ENCODE measurements at places on chromosomes 3 and 15.
A peak's percentile ranks its signal among the peaks of the same experiment; 100 is the strongest.

GRCh38 chr3:52097851-52098507 is 41.6 kb upstream of the DUSP7 start:
- no peak for DNase-seq

DNA sequence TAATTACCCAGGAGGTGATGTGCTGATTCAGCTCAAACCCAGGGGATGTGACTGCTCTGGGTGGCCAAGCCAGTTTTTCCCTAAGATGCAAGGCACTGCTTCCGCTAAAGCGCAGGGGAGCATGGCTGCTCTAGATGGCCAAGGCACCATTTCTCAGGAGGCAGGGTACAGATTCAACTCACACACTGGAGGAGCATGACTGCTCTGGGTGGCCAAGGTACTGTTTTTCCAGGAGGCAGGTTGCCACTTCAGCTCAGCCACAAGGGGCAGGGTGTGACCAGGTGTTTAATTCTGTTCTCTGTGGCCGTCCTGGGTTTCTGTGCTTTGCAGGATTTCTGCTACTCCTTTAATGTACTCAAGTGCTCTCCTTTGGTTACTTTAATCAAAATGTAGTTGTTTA is 659.3 kb upstream of the ARRDC4 start:
- DNase-seq = no peak

DNA sequence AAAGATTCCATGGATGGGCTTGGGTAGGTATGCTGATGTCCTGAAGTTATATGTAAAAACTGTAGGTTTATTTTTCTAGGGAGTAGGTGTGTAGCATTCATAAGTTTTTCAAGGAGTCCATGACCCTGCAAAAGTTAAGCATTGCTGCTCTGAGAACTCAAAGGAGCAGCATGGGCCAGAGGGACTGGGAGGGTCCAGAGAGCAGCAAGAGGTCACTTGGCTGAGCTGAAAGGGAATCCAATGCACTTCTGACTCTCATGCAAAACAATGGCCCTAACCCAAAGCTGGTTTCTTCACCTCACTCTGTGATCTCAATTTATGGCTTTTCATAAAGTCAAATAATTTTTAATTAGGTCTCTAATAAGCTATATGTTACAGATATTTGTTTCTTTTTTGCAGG is 198.3 kb upstream of the GOLGA6L4 start:
- DNase-seq = no peak

- no peak for DNase-seq
Measured at GRCh38 chr3:8777978-8778267, 8.5 kb upstream of the OXTR start.

GRCh38 chr3:143633816-143634215 is 214.5 kb downstream of the SLC9A9 start:
- DNase-seq = no peak

DNA sequence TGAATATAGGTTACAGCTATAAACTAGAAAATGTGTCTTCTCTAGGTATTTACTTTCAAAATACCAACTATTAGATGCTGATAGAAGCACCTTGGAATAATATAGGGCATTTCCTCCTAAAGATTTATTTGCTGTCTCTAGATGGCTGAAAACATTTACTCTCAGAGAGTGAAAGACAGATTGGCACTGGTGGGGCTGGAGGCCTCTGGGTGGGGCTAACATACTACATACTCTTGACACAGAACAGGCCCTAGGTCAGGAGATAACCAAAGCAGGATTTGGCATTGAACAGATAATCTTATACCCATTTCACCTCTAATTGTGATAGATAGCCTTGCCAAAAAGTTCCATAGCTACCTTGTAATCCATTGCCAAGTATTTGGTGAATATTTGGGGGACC is 253.3 kb upstream of the TBC1D5 start:
- DNase-seq = no peak

GRCh38 chr3:132654190-132654589 is 5.4 kb downstream of the ACAD11 start:
- no peak for DNase-seq

- DNase-seq = no peak
Measured at GRCh38 chr3:157786211-157786610, 283.0 kb upstream of the VEPH1 start.

- no peak for DNase-seq
Measured at GRCh38 chr15:38559636-38560307, 4.8 kb downstream of the RASGRP1 start.

DNA sequence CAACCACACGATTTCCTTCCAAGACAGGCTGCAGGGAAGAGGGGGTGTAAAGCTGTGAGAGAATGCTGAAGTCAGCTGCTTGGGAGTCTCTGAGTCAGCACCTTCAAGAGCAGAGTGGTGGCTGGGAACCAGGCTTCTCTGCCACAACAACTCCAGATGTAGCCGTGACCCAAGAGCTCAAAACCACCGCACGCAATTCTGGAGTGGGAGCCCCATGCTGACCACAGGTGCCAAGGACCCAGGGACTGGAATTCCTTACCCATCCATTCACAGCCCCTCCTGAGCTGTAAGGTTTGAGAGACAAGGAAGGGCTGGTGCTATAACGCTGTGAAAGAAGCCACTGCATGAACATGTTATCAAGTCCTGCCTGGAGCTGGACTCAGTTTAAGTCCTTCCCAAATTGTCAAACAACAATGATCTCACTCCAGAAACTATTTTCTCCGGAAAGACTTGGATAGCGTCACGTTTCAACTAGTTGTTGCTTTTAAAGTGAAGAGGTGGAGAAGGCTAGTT is 61.4 kb downstream of the UMPS start:
- DNase-seq = peak; percentile 87

DNA sequence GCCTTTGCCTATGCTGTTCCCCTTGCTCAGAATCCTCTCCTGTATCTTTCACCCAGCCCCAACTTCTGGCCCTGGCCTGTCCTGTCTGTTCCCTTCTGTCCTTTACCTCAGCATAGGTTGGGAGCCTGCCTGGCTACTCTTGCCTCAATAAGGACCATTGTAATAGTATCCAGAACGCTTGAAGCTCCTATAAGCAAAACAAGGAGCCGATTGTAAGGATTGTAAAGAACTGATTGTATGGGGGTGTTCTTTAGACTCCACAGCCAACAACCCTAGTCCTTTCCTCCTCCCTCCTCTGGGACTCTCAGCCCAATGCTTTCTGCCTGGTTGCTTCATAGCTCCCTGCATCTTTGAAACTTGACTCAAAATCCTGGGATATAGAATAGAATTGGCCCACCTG is 18.7 kb upstream of the RAD54L2 start:
- DNase-seq = no peak

- DNase-seq = no peak
Measured at GRCh38 chr3:104032283-104032682, 1334.4 kb upstream of the ALCAM start.

DNA sequence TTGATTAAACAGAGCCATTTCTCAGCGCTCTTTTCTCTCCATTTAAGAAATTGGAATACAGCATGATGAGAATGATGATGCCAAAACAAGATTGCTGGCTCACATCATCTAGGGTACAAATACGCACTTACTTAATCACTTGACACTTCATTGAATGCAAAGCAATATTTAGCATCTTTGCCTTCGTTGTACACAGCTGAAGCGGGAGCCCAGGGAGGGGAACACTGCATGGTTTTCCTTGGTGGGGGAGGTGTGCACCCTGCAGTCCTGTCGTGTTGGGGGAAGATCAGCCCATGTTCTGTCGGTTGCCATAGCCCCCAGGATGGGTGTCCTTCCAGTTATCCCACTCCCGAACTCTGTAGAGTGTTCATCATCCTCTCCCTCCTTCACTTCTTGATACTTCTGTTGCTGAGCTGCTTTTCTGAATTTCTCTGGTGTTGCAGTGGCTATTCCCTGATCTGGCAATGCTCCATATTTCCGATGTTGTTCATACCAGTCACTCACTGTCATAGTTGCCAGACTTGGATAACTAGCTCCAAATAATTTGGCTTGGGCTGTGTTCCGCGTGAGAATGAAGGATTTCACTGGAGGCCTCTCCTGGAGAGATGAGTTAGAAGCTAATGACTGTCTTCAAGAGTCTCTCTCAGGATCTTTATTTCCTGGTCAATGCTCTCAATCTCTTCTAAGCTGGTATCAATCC is 50.1 kb upstream of the DYNC1LI1 start:
- no peak for DNase-seq

DNA sequence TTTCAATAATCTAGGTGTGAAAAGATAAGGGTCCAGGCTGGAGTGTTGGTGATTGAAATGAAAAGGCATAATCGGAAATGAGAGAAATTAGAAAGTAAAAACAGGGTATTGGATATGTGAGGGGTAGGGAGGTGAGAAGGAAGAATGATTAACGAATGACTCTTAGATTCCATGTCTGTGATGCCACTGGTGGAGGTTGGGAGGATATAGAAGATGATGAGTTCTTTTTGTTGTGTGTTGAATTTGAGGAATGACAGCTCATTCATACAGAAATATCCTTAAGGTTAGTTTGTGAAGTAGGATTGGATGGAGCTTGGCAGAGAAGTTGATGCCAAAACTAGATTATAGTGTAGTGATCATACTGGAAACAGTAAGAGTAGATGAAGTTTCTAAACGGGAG is 72.2 kb upstream of the CCNL1 start:
- DNase-seq = no peak

DNA sequence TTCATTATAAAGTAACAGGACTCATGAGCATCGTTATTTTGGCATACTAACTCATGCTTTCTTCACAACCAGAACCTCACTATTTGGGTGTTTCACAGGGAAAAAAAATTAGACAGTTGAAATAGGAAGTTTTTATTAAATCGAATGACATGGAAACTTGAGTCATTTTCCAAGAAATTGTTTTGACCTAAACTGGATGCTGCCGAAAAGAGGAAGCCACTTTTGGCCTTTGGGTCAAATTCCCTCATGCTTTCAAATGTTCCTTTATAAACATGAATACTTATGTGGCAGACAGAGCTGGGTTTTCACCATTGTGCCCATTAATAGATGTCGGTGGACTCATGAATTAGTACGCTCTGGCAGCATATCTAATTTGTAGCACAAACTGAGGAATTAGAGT is 224.9 kb downstream of the MCTP2 start:
- DNase-seq = no peak

GRCh38 chr3:151479452-151479851 is 18.6 kb upstream of the IGSF10 start:
- DNase-seq = no peak

- no peak for DNase-seq
Measured at GRCh38 chr3:153093629-153094028, 68.4 kb upstream of the RAP2B start.

GRCh38 chr3:152269056-152269830 is 514 bp downstream of the MBNL1 start:
- DNase-seq = no peak

GRCh38 chr15:83207009-83207659 is 489 bp downstream of the HDGFL3 start:
- DNase-seq = no peak

GRCh38 chr15:86744198-86744780 is 664.6 kb downstream of the AGBL1 start:
- DNase-seq = no peak

DNA sequence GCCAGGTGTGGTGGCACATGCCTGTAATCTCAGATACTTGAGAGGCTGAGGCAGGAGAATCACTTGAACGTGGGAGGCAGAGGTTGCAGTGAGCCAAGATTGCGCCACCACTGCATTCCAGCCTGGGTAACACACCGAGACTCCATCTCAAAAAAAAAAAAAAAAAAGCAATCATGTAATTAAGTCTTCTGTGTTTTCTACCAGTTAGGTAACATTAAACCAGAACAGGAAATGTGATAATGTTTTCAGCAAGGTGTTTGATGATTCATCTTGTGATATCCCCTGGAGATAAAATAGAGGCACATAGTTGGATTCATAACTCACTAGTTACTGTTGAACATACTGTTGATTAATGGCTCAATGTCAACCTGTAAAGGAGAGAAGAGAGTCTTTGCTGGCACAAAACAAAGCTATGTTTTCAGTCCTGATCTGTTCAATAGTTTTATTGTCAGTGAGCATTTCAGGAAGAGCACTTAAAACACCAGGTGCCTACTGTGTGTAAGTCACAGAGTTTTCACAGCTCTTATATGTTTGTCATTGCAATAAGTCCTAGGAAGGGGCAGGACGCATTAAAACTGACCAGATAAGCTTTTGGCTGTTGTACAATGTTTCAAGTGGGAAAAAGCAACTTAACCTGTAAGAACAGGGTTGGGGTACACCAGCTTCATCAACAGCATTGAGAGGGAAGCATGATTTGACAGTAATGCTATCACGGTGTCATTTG is 19.5 kb downstream of the DNAJB11 start:
- no peak for DNase-seq

GRCh38 chr15:61116825-61117224 is 112.3 kb downstream of the RORA start:
- no peak for DNase-seq

DNA sequence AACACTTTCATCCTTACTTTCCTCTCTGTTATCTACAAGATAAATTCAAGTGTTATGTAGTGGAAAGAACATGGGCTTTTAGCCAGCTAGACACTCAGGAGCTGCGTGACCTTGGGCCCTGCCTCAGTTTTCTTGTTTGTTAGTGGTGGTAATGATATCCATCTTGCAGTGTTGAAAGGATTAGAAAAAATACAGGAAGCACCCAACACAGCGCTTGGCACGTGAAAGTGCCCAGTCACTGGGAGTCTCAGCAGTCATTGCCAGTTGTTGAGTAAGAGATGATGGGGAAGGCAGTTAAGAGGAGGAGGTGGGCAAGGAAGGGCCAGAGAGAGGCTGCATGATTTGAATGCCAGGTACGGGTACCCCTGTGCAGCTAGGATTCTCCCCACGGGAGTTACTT is 5.3 kb downstream of the PDIA5 start:
- no peak for DNase-seq

DNA sequence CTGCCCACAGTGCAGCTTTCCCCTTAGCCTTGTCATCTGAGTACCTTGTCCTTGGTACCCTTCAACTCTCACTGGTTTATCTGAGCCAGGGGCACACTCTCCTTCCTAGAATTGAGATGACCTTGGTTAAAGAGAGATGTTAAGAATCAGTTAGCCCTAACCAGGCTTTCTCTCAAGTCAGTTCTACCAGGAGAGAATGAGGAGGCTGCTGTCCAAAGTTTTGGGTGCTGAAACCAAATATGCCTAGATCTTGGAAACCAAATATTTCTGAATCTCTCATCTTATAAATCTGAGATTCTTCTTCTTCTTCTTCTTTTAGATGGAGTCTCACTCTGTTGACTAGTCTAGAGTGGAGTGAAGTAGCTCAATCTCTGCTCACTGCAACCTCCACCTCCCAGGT is 12.0 kb upstream of the CTXND1 start:
- no peak for DNase-seq

DNA sequence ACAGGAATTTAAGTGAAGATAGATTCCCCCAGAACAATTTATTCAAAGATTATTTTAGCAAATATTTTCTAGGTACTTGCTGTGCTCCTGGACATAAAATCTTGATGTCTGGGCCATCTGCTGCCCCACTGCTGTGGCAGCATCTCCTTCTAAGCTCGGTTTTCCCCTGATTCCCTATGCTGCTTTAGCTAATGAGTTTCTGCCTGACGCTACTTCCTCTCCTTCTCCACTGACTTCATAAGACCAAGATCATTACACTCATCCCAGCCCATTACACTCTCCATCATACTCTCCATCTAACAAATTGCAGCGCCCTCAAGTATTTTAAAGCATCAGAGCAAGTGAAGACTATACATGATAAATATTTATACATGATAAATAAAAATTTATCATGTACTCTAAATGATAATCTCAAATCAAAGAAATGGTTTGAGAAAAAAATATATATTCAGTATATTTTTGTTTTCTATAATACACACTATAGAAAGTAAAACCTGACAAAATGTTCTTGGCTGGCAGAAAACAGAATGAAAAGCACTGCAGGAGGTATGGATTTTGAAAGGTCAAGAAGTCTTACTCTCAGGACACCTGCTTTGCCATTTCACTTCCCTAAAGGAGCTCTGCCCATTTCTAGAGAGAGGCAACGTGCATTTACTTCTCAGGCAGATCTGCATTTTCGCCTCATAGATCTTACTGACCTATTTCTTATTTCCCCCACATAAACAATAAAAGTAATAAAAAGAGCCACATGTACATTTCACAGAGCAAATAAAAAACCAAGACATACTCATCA is 232.0 kb downstream of the KCNMB2 start:
- no peak for DNase-seq

All from SK-N-MC (cell line).